Activated CD8-positive, alpha-beta memory T cell treated with anti-CD3 and anti-CD28 coated beads for 1 hour (primary cell): ENCODE measurements at places on chromosomes 7 and 10.

DNA sequence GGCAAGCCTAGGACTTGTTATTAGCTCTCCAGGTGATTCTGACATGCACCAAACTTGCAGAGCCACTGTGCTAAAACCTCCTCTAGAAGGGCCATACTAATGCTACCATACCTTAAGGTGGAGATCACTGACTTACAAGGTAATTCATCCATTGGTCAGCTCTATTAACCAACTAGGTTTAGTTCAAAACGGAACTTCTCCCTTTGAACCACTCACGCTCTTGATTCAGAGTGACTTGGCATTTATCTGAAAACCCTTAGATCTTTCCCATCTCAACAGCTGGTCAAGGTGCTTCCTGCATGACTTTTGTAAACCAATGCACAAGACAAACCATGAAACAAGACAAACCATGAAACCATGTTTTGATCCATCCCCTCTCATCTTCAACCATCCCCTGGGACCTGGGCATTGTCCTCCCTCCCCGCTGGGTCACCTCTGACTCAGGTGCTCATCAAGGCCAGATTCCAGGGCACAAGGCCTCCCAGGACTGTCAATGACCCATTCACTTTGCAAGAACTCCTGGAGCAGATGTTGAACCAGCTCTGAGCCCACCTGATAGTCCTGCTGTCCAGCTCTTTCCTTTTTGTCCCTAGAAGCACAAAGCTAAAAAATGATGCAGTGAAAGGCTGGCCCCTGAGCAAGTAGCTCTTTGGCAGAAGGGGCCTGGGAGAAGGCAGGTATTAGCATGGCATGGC lies 18.8 kb downstream of the IMPDH1 start:
- no peak for DNase-seq

GRCh38 chr10:78349165-78349516 lies 315.5 kb downstream of the RPS24 start:
- DNase-seq, result no peak

DNA sequence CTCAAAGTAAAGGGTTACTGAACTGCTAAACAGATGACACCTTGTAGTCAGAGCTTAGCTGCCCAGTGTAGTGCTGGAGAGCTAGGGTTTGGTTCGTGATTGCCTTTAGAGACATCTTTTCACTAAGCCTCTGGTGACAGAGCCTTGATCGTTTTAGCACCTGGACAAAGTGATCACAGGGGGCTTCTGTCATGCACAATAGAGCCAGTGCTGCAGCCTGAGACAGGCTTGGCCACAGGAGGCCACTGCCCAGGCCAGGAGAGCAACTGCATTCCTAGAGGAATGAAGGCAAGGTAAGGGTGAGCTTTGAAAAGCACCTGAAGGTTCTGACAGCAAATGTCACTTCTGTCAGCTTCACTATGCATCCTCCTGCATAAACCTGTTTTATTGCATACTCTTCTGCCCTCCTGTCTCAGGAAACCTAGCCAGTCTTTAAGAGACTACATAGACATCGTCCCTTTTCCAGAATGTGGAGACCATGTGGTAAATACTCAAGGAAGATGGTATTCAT lies 122.9 kb downstream of the NPY start:
- DNase-seq, result no peak

DNA sequence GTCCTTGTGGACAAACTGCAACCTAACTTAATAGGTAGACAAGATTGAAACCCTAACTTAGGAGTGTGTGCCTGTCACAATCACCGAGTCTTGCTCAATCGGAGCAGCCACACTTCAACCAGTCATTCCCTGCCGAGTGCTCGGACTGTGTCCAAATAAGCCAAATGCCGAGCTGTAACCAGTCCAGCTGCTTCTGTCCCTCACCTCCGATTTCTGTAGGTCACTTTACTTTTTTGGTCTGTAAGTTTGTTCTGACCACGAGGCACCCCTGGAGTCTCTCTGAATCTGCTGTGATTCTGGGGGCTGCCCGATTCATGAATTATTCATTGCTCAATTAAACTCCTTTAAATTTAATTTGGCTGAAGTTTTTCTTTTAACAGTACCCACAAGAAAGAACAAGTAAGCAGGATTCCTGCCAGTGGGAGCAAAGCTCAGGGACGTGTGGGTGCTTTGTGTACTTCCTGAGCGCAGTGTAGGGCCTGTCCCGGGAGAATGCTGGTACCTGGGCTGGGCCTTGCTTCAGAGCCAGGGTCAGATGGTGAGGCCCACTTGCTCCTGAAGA lies 140.1 kb downstream of the ACTR3B start:
- DNase-seq, result no peak

GRCh38 chr10:86888585-86889381 lies 68.6 kb downstream of the MMRN2 start:
- DNase-seq, result no peak

GRCh38 chr10:130515670-130516069 lies 379.5 kb downstream of the GLRX3 start:
- DNase-seq, result no peak

- no peak for DNase-seq
Measured at GRCh38 chr7:41224063-41224763, 478.7 kb downstream of the INHBA start.

DNA sequence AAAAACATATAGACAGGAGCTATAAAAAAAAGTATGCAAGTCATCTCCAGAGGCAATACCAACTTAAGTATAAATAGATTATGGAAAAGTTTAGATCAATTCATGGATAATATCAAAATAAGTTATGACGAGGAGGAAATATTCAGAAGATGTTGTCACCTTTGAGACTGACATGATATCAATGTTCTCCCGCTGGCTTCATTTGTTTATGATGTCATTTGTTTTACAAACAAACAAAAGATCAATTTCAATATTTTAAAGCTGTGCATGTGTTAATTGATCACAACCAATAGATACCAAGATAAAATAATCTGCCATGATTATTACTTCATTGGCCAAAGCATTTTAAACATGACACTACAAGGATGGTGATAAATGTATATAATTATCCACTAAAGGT lies 43.5 kb downstream of the SLC16A12 start:
- no peak for DNase-seq

GRCh38 chr10:74419958-74420375 lies 268.9 kb downstream of the ADK start:
- DNase-seq, result peak; percentile 3

DNA sequence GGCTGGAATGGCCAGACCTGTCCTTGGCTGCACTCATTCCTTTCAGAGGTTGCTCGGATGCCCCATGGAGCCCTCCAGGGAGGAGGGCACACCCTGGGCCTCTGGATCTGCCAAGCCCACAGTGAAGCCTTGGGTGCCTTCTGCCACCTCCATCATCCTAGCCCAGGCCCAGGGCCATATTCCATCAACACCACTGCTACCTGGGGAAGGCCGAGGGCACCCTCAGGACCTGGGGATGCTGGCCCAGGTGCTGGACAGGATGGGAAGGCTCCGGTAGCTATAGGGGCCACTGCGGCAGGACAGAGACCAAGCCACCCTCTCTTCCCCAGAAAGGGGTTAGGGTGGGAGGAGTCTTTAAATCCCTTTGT lies 810 bp downstream of the OPN4 start:
- no peak for DNase-seq

DNA sequence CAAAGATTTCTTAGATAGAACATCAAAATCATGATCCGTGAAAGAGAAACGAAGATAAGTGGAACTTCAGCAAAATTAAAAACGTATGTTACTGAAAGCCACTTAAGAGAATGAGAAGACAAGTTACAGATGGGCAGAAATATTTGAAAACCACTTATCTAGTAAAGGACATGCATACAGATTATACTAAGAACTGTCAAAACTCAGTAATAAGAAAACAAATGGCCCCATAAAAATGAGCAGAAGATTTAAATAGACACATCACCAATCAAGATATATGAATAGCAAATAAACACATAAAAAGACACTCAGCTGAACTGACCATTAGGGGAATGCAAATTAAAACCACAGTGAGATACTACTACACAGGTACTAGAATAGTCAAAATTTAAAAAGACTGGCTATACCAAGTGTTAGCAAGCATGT lies 343.7 kb downstream of the PTEN start:
- no peak for DNase-seq

- no peak for DNase-seq
Measured at GRCh38 chr7:38563741-38564140, 67.4 kb downstream of the AMPH start.

DNA sequence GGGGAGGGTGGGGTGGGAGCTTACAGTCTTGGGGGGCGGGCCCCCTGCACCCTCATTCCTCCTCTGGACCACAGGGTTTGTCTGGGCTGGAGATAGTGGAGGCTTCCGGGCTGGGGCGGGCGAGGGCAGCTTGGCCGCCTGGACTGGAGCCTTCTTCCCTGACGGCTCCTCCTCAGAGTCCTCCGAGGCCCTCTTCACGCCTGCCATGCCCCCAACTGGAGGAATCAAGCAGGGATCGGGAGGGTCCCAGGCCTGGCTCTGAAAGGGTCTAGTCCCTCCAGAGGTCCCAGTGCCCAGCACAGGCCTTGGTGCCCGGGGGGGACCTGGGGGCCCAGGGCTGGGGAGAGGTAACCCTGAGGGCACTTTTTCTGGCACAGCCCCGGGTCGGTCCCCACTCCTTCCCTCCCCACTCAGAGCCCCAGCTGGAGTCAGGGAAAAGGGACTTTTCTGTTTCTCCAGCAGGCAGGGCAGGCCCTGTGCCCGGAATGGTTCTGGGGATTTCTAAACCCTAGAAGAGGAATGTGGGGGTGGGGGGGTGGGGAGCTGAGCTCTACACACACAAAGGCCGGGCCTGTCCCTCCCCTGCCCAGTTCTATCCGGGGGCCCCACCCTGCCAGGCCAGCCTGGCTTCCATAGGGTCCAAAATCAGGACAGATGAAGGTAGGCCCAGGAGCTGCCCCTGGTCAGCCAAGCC lies 11.6 kb downstream of the MICALL2 start:
- DNase-seq, result no peak

DNA sequence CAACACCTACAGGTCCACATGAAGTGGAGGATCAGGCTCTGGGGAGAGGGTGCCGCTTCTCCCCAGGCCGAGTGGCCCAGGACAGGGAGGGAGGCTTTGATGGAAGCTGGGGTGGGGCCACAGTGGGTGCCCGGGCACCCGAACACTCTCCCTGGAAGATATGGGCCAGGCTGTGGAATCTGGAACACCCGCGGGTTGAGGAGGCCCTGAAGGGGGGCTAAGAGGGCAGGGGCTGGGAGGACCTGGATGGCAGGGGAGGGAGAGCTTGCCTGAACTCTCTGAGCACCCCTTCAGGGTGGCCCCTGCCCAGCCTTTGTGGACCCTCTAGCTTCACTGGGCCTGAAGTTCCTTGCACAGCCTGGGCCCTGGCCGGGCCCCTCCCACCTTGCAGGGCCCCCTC lies 4.5 kb upstream of the NKX6-2 start:
- DNase-seq, result no peak

- DNase-seq, result no peak
Measured at GRCh38 chr10:94049911-94050310, 56.2 kb downstream of the PLCE1 start.

DNA sequence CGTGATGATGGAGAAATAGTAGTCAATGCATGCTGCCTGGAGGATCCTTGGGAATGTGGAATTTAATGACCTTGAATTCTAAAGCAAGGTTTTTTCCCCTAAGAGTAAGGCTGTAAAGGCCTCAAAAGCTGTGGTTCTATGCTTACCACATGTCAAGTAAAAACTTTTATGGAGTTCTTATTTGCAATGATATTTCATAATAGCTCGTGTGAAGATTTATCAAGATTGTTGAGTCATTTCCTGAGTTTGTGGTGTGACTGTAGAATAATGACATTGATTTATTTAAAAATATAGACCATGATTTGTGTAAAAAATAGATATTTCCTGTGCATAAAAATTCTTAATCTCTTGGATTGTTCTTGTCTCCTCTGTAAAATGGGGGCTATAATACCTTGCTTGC lies 67.5 kb upstream of the SORCS1 start:
- DNase-seq, result no peak

GRCh38 chr7:135300913-135301765 lies 67.5 kb downstream of the STRA8 start:
- DNase-seq, result no peak

GRCh38 chr10:67603086-67603485 lies 92.9 kb downstream of the CTNNA3 start:
- DNase-seq, result no peak

- DNase-seq, result no peak
Measured at GRCh38 chr7:55440040-55440690, 75.0 kb downstream of the LANCL2 start.

GRCh38 chr10:120372917-120373316 lies 84.1 kb upstream of the PLPP4 start:
- DNase-seq, result no peak

DNA sequence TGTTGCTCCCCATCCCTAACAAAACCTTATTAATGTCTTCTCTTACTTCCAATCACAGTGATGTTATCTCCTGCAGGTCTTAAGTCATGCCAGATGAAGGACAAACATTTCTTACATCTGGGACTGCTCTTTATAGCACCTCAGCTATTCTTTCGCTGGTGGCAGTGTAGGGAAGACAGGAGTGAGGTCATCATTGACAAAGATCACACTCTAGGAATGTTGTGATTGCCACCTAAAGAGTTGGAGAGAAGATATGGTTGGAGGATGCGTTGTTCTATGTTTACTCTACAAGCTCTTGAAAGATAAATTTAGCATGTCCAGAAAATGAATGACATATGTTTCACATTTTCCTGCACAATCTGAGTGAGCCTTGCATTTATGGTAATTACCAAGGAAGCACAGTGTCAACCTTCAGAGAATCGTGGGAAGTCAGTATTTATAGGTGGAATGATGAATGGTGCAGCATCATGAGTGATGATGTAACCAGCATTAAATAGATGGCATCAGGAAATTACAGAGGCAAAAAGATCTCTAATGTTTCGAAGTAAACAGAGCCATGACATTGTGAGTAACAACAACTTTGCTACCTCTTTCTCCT lies 188.1 kb upstream of the STEAP1 start:
- no peak for DNase-seq

DNA sequence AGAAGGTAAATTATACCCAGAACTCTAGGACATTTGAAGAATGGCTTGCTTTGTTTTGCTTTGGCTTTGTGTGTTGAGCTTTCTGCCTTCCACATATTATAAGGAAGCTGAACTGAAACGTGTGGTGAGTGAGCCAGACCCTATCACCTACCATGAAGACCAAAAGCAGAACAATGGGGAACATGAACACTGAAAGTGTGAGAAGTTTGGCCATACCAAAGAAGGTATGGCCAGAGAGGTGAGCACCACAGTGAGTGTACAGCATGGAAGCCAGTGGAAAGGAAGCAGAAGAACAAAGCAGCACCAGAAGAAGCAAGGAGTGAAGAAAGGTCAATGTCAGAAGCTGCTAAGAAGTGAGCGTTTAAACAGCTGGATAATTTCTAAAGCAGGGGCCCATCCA lies 59.7 kb upstream of the CCDC71L start:
- no peak for DNase-seq
